ENCODE measurements at places on chromosomes 4 and X. TPM values are rescaled to one million over a fixed set of nuclear protein-coding genes. Genes with fewer than 3 reads are reported as not detected.

ERAS gene
- not detected for total RNA-seq

MAGEC2 gene
- total RNA-seq: not detected

FAM241A gene
- 4.1 TPM for total RNA-seq

ADAMTS3 gene
- 0.78 TPM for total RNA-seq

SPANXC gene
- total RNA-seq: not detected

NPFFR2 gene
- total RNA-seq: not detected

ZNF674 gene
- 10.4 TPM for total RNA-seq

ODAM gene
- not detected for total RNA-seq

SPANXA1 gene
- not detected for total RNA-seq

CYBB gene
- total RNA-seq: under 0.01 TPM

All from nasal cavity respiratory epithelium epithelial cell of viscerocranial mucosa (primary cell).